Fibroblast of gingiva (primary cell): ENCODE measurements at places on chromosomes 1 and 21.
A peak's percentile ranks its signal among the peaks of the same experiment; 100 is the strongest.

- no peak for DNase-seq
These were observed 13.3 kb downstream of the EEIG2 start for GRCh38 chr1:108573183-108573582.

GRCh38 chr1:22247527-22248245 lies 104.8 kb upstream of the WNT4 start:
- no peak for DNase-seq

- no peak for DNase-seq
These were observed 312.7 kb downstream of the PTPRU start for GRCh38 chr1:29549001-29549400.

- no peak for DNase-seq
These were observed 13.3 kb downstream of the C1orf162 start for GRCh38 chr1:111487133-111487532.

DNA sequence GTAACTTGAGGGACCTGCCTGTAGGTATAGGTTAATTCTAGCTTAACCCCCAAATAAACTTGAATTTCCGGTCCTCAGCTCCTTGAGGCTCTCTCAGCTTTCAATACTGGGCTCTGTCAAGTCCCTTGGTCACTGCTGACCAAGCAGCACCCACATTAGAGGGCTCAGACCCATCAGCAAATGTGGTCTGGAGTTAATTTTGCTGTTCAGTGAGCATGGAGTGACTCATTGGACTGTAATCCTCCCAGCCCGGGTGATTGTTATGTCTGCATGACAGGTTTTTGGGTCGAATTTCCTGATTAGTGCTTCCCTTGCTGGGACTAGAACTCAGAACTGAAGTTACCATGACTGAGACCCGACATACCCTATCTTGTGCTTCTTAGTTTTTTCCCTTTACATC lies 130.6 kb downstream of the URB2 start:
- DNase-seq: peak; percentile 33

DNA sequence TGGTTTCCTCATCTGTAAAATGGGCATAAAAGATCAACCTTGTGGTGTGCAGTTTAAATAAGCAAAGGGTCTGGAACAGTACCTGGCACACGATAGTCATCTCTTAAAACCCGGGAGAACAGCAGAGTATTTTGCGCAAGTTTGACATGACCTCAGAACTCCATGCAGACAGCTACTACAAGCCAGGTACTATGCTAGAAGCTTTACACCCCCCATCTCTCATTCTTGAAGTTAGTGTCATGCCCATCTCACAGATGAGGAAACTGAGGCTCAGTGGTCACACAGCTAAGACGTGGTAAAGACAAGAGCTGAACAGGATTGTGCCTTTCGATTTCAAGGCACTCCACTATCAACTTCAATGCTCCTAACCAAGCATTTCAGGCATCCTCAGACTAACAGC lies 78.7 kb downstream of the CAPZB start:
- DNase-seq: no peak

DNA sequence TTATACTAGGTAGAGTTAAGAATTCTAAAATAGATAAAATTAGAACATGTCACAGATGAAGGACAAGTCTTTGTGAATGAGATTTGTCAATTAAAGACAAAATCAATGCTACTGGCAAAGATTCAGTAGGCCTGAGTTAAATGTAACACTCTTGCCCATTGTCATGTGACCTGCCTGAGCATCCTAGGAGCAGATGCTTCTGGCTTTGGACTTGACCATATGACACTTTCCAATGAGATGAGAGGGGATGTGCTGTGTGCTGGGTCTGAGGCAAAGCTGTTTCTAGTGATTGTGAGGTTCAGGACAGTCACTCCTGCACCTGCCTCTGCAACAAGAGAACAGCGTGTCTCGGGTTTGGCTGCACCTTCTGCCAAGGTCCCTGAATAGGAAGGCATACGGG lies 144.9 kb downstream of the HIVEP3 start:
- DNase-seq: no peak

GRCh38 chr1:70518106-70518505 lies 107.0 kb downstream of the CTH start:
- no peak for DNase-seq

DNA sequence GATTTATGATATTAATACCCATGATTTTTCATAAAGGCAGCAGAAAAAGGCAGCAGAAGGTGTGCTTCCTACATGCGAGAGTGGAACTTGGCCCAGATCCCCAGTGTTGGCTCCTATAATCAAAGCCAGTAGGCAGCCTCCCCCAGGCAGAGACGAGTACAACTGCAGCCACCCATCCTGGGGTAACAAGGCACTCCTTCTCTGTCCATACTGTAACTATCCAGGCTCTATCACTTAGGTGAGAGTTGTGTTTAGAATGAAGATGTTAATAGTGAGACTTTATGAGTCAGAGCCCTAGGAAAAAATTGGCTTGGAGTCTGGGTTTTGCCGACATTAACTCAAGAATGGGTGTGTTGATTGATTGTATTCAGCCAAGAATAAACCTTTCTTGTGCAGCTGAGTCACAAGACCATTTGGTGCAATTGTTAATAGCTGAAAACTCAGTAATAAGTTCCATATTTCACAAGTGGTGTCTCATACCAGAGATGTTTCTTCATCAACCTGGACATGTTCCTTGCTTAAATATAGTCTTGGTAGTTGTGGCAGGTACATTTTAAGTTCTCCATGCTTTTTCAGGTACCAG lies 322.3 kb downstream of the DUSP10 start:
- peak; percentile 86 for DNase-seq

DNA sequence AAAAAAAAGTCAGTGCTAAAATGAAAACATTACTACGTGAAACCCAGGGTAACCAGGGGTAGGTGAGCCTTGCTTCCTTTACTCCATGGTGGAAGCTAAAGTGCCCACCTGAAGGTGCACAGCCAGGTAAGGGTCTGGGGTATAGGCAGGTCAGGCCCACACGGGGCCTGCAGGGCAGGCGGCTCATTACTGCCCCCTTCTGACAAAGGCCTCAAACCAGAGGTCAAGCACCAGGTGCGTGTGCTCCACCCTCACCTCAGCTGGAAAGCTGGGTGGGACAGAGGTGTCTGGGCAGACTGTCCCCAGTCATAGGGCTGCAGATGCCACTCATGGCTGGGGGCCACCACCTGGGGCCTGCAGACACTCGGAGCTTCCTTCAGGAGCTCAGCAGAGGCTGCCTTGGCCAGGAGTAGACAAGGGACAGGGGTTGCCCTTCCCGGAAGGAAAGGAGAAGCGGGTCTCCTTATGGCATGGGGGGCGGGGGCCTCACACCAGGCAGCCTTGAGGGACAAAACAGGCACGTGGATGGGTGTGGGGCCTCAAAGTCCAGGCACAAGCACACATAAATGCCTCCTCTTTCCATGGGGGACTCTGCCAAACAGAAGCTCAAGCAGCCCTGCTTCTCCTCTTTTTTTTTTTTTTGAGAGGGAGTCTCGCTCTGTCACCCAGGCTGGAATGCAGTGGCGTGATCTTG lies 36.2 kb downstream of the ACOT7 start:
- no peak for DNase-seq

DNA sequence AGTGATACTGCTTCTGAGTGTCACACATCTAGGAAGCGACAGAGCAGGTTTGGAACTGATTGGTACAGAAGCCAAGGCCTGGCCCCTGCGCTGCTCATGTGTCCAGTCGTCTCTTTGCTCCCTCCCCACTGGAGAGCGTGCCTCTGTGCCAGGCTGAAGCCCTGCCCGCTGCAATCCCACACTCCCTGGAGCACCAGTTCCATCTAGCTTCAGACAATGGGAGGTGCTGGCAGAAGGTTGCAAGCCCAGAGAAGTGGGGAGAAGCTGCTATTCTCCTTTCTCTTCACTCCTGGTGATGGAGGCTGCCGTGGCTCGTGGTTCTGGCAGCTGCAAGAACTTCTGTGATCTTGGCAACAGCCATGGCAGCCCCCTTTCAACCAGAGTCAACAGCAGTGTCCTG lies 250.9 kb downstream of the MATN1 start:
- no peak for DNase-seq

GRCh38 chr1:31798086-31798432 lies 17.8 kb downstream of the SPOCD1 start:
- DNase-seq: no peak

DNA sequence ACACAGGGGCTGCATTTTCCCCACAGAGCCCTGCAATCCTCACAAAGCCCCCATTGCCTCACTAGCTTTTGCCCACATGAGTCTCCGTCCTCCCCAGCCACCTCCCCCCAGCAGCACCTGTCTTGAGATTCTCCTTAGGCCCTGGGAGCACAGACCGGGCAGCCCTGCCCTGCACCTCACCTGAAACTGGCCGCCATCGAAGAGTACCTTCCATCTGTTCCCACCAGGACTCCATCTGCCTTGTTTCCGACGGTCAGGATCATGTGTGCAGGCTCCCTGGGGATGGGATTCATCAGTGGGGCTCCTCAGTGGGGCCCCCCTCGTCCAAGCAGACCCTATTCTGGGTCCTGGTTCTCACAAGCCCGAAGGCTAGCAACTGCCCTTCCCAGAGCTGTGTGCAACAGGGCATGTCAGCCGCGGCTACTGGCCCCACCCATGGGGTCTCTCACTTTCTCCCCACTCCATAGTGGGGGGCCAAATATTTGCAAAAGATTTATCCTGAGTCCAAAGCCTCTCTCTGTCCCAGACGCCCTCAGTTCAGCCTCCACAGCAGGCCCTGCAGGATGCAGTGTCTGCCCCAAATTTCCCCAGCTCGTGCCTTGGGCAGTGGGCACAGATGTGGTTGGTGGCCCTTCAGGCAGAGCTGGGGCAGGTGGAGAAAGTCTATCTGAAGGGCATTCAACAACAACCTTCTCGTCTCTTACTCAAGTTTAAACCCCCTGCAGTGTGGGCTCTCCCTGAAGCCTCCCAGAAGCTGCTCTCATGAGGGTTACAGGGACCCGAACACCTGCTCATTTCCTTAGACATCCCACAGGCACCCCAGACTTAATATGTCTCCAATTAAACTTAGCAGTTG lies 4.8 kb downstream of the PDZK1IP1 start:
- no peak for DNase-seq

- DNase-seq: no peak
These were observed 8.2 kb downstream of the ADORA1 start for GRCh38 chr1:203135636-203136305.

DNA sequence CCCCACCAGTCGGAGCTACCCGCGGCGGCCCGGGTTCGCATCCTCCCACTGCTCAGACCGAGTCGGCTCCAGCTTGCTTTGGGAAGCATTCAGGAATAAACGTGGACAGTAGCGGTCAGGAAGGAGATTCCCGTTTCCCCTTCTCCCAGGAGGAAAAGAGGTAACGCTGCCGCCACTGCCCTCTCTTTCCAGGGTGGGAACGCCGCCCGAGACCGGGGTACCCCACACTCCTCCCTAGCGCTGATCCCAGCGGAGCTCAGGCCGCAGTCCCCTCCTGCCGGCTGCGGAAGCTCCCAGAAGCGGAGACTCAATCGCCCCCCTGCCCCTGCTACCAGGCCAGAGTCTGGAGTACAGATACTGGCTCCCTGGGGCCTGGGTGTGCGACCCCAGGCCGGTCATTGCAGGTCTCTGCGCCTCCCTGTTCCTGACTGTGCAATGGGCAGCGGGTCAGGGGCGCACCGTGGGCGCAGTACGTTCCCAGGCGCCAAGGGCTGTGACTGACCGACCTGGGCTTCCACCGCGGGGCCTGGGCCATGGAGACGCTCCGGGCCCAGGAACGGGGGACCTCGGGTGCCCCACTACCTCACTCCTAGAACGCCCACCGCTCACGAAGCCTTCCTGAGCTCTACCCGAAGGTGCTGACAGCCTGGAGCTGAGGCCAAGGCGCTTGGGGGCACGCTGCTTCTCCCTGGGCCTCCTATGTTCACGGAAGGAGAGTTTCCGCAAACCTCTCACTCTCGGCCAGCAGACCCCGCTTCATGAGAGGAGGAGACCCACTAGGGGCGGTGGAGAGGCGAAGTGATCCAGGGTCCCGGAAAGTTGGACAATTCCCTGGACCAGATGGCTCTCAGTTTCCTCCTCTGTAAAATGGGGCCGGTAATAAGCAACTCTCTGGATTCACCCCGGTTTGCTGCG lies 7.8 kb downstream of the DMRTA2 start:
- DNase-seq: no peak

DNA sequence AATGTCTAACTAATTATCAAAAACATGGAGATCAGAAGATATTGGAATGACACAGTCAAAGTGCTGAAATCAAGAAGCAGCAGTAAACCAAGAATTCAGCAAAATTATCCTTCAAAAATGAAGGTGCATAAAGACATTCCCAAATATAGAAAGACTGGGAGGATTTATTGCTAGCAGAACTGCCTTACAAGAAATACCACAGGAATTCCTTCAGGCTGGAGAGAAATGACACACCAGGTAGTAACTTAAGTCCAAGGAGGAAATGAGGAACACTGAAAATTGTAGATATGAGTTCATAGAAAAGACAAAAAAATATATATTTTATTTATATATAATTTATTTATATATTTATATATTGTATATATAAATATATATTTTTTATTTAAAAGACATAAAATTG lies 217.2 kb downstream of the RPS6KC1 start:
- no peak for DNase-seq

GRCh38 chr1:157766792-157767191 lies 10.1 kb downstream of the FCRL2 start:
- no peak for DNase-seq

DNA sequence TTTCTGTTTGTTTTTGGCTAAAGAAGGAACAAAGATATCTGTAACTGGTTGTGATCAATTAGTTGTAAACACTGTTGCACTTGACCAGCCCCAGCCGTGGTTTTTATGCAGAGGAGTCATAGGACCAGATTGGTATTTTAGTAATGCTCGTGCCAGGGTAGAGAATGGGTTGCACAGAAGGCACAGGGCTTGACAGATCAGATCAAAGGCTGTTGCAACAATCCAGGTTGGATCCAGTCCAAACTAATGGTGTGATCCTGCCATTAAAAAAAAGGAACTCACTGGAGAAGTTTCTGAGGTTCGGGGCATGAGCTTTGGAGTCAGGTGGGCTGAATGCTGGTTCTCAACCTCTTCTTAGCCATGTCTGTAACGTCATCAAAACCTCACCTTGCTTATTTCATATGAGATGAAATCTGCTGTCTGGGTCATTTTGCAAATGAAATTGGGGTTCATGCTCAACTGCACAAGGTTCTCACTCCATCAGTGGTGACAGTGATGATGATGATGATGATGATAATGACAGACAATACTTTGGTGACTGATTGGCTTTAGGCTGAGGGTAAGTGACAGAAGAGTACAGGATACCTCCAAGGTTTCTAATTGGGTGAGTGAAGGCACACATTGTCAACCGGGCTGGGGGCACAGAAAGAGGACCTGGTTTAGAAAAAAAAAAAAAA lies 43.1 kb downstream of the ZNF281 start:
- no peak for DNase-seq

GRCh38 chr1:155012026-155012546 lies 9.5 kb downstream of the ZBTB7B start:
- peak; percentile 86 for DNase-seq

DNA sequence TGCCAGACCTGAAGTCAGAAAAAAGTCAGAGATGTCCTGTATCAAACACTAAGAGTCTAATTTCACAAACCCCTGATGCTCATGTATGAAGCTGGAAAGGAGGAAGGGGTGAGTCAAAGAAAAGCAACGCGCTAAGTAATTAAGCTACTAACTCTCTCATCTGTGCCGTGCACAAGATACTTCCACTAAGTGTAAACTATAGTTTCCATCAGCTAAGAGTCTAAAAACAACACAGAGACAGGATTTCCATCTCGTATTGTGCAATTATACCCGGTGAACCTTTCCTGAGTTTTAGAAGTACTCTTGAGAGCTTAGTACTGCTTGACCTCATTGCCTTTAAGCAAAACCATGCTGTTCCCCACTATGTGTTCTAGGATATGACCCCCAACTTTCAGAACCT lies 19.0 kb downstream of the DNALI1 start:
- peak; percentile 66 for DNase-seq

GRCh38 chr1:226125097-226125630 lies 61.4 kb downstream of the ACBD3 start:
- peak; percentile 63 for DNase-seq

- DNase-seq: peak; percentile 89
These were observed 4.6 kb downstream of the MAB21L3 start for GRCh38 chr1:116115476-116116439.
